CD4-positive, alpha-beta T cell treated with Interleukin-6 at 100 ng/mL for 8 hours (primary cell): ENCODE measurements at places on chromosomes 7 and 10.

DNA sequence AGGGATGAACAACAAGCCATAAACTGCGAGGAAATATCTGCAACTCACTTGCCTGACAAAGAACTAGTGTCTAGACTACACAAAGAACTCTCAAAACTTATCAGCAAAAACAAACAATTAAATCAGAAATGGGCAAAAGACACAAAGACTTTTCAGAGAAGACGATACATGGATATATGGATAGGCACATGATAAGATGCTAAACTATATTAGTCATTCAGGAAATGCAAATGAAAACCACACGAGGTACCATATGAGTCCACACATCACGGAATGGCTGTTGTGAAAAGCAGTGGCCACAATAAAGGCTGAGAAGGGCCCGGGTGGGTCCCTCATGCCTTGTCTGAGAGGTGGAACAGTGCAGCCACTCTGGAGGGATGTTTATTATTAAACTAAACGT lies 267.8 kb downstream of the WDR37 start:
- no peak for DNase-seq

GRCh38 chr10:52662256-52662655 lies 110.3 kb downstream of the MBL2 start:
- DNase-seq: no peak

DNA sequence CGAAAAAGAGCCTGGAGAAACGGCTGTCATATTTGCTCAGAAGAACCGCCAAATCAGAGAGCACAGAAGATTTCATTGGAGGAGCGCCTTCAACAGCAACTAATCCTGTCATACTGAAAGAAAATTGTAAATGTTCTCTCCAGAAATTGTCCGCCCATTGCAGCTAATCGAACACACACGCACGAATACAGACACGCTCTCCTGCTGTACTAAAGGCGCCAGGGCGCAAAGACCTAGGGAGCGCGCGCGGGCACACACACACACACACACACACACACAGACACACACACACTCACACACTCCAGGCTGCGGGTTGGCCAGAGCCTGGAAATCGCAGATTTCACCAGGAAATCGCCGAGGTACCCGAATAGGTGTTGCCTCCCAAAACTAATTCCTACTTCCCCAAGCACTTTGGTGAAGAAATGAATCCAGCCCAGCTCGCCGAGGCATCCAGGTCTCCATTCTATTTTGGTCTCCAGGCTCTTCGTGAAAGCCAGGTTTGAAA lies at the start of gene CHRM2:
CHRM2 (plus strand) TSS at position 157 of the 505 bp plus-strand sequence. CDS start 146,214 bp downstream, outside the sequence.
- DNase-seq: no peak

- no peak for DNase-seq
Measured at GRCh38 chr7:68476966-68477365, 1121.3 kb upstream of the AUTS2 start.

DNA sequence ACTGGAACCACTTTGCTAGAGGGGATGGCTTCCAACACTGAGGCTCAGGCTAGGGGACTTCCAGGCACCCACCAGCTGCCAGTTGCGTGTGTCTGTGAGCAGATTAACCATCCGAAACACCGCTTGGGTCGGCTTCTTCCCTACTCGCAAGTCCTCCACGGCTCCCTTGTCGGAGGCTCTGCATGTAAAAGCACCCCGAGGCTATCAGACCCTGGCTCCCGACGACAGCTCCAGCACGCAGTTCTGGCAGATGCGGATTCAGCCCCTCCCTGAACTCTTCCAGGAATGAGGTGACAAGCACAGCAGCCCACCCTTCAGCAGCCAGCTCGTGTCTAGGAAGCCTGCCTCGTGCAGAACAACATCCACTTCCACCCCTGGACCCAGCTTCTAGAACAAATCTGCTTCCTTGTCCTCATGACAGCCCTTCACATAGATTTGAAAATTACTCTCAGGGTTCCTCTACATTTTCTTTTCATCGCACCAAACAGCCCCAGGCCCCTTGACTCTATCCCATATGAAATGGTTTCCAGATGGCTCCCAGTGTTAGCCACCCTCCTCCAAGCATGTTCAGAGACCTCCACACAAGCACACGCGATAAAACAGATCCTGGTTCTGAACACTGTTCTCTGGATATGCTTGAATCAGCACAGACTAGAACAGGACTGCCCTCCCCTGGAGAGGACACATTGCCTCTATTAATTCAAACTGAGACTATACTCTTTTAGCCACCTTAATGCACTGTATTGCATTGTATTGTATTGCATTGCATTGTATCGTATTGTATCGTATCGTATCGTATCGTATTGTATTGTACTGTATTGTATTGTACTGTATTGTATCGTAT lies 44.6 kb downstream of the SLIT1 start:
- DNase-seq: no peak

DNA sequence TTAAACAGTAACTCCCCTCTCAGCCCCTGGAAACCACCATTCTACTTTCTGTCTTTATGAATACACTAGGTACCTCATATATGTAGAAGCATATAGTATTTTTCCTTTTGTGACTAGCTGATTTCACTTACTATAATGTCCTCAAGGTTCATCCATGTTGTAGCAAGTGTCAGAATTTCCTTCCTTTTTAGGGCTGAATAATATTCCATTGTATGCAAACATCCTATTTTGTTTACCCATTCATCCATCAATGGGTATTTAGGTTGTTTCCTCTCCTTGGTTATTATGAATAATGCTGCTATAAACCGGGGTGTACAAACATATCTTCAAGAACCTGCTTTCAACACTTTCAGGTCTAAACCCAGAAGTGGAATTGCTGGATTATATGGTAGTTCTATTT lies 125.3 kb downstream of the SGMS1 start:
- DNase-seq: no peak

DNA sequence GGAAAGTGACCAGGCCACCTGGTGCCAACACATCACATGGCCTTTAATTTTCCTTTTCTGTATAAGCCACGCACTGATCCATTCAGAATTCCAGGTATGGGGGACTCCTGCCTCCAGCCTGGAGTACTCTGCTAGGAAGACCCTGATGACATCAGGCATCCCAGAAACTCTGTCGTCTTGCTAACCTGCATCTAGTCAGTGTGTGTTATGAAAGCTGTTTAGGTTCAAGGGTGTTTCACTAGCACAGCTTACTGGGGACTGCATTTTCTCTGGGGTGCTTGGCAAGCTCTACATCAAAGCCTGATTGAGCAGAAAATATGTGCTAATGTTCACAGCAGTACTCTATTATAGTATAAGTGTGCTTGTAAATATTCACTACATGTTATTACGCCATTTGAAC lies 100.6 kb upstream of the MGMT start:
- no peak for DNase-seq

GRCh38 chr7:146772601-146773000 lies 656.0 kb downstream of the CNTNAP2 start:
- no peak for DNase-seq

- no peak for DNase-seq
Measured at GRCh38 chr7:158076215-158076614, 511.4 kb downstream of the PTPRN2 start.

GRCh38 chr10:112735041-112735695 lies 214.9 kb upstream of the TCF7L2 start:
- no peak for DNase-seq

- no peak for DNase-seq
Measured at GRCh38 chr10:106900016-106900652, 264.4 kb downstream of the SORCS1 start.

DNA sequence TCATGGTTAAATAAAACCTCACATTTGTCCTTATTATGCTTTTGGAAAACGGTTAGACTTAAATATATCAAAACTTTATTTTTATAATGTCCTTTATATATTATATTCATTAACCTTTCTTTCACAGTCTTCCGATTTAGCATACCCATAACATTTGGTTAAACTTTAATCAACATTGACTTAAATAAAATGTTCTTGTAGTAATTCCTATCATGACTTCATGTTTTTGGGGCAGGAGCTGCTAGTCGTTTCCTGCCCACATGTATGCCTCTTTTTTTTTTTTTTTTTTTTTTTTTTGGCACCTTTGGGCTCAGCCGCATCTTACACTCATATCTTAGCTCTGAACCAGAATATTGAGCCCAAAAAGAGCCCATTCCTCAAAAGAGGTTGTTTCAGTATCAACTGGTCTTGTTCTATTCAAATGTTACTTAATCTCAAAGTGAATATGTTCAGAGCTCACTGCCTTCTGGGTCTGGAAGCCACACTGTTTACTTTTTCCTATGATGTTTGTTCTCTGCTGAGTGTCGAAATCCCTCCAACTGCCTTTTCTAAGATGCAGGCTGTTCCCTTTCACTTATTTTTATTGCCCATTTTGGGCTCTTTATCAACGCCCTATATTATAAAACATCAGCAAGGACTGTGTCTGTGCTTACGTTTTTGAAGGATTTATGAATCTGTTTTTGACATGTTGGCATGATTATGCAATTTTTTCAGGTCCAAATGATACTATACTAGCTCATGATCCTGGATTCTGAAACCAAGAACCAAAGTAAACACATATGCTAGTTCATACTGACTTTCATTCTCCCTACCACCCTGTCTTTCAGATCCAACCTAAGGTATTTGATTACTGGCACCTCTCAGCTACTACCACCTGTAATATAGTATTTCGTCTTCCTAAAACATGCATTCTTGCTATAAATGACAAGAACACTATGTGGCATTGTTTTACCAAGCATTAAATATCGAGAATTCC lies 914.4 kb downstream of the PCDH15 start:
- no peak for DNase-seq
